ENCODE measurements at places on chromosomes 13 and 19. TPM values are rescaled to one million over a fixed set of nuclear protein-coding genes. Genes with fewer than 3 reads are reported as not detected.

ZNF578 gene
- total RNA-seq = 4.4 TPM

DNA sequence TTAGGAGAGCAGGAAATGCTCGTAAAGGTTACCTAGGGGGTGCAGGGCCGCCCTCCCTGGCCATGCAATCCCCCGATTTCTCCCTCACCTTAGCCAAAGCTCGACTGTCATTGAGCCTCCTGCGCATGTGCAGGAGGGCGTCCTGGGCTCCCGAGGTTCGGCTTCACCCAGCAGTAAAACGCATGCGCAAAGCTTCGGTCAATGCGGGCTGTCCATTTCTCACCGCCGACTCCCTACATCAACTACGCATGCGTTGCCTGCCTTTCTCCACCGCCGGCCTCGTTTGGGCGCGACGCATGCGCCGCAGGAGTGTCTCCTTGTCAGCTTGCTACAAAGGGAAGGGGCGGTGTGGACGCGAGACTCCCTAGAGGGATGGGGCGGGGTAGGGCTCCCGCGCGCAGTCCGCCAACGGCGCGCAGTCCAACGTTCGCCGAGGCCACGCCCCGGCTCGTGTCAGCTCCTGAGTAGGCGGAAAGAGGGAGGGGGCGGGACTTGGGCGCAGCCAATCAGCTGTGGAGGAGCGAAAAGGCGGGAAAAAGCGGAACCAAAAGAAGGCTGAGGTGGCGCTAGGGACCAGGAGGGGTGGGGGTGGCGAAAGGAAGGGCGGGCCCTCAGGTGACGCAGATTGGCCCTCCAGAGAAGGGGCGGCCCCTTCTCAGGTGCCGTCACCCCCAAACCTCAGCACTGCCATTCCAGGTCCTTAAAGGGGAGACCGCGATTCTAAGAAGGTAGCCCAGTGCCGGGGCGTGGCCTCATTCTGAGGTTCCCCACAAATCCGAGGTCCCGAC lies at the start of the genes SYNGR4 and TMEM143:
Gene SYNGR4, plus strand, starts transcription at position 558 of the 788 bp plus-strand sequence. CDS start 1,476 bp downstream, outside the sequence.
Gene TMEM143, minus strand, starts transcription at position 131 of the 788 bp plus-strand sequence. Its CDS starts 20 bp downstream, at position 111.
- DNase-seq = peak; percentile 99
- no peaks in the 10 kb centered on the region for H3K36me3 ChIP-seq
- H3K4me3 ChIP-seq = peak within 1 kb of the TSS; percentile 46
- peak within 1 kb of the TSS; percentile 96 for H3K27ac ChIP-seq
- H3K27me3 ChIP-seq = no peaks in the 10 kb centered on the region

DNA sequence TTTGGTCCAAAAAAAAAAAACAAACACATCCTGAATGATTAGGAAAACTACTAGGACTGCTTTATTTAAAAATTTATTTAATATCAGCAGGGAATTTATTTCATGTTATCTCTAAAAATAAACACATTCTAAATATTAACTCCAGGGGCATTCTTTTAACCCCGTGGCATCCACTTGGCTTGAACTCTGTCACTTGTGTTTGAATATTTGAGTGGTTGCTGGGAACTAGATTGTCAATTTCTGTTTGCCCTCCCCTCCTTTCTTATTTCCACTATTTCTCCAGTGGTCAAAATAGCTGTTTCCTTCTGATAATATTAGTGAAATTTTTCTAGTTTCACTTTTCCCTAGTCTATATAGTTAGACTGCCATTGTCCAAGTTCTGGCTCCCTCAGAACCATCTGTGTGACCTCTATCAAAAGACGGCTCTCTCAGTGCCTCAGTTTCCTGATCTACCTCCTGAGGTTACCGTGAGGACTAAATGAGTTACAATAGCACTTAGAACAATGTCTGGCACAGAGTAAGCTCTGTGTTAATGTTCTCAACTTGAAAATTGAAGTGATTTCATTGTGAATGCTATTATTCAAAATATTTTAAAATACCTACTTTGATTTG lies 107.3 kb downstream of the FGF14 start:
- no peak overlapping the region for H3K4me3 ChIP-seq
- no peak overlapping the region for H3K27ac ChIP-seq
- no peaks in the 10 kb centered on the region for H3K4me1 ChIP-seq
- no peaks in the 10 kb centered on the region for H3K36me3 ChIP-seq

FUT6 gene
- not detected for total RNA-seq

DNA sequence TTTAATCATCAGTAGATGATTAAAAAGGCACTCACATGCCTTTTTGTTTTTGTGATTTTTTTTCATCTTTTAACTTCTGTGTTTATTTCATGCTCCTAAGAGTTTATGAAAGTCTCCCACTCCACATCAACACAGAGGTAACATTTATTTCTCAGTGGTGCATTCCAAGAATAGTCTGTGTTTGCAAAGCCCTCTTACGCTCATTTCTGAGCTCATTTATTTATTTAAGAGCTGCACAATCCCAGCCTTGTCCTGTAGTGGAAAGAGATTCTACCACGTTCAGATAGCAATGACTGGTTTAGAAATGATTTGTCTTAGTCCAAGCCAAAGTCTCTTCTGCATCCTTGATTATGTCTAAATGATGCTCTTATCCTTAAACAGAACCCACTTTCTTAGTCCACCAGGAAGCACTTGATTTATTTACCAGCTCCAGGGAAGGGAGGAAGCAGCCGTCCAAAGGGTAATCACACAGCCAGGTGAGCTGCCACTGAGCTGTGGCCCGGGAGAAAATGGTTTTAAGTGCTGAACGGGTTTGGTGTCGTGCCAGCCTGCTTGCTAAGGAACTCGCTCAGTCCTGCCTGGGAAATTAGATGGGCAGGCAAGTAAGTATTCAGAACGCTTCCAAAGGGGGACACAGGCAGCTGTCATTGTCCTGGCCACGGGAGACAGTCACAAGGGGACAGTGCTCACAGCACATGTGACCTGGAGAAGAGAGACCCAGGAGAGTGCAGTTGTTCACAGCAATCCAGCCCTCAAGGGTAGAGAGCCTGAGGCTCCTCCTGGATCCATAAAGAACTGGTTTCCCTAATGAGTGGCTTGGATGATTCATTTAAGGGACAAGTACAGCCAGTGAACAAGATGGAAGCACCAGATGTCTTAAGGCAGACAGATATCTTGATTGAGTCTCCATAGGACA lies 131.8 kb upstream of the WASF3 start:
- DNase-seq = peak; percentile 93
- no peaks in the 10 kb centered on the region for H3K27me3 ChIP-seq
- no peak overlapping the region for H3K4me3 ChIP-seq

- H3K36me3 ChIP-seq = no peaks in the 10 kb centered on the region
- H3K4me1 ChIP-seq = no peaks in the 10 kb centered on the region
- no peaks in the 10 kb centered on the region for H3K27me3 ChIP-seq
- no peak overlapping the region for H3K4me3 ChIP-seq
- no peak overlapping the region for H3K27ac ChIP-seq
- DNase-seq = no peak
Observed at GRCh38 chr19:33492090-33492489, 29.5 kb downstream of the PEPD start.

DNA sequence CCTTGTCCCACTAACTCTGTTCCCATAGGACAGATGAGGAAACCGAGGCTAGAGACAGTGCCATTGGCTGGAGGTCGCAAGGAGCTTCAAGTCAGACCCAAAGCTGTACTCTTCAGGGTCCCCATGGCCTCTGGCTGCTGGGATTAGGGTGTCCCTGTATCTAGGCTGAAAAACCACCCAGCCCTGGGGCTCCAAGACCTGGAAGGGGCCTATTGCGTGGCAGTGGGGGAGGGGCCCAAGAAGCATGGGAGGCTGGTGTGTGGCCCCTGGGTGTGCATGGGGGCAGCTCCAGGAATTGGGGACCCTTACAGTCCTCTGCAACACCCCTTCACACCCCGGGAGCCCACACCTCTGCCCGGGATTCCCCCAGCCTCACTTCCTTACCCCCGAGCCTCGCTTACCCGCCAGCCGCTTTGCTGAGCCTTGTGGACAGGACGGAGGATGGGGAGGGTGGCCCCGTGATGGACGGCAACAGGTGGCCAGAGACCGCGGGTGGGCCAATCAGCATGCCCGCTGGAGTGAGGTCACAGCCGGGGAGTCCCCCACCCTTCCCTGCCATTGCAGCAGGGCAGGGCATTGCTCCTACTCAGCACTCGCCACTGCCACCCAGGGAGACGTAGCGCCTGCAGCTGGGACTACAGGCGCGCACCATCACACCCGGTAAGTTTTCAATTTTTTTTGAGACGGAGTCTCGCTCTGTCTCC lies at the start of gene JSRP1:
Gene JSRP1, minus strand, starts transcription at position 436 of the 704 bp plus-strand sequence. CDS start 1,103 bp downstream, outside the sequence.
- H3K27me3 ChIP-seq = peaks cover 12% of the 10 kb centered on the region
- H3K36me3 ChIP-seq = no peaks in the 10 kb centered on the region
- H3K27ac ChIP-seq = no peak within 1 kb of the TSS
- H3K4me3 ChIP-seq = no peak within 1 kb of the TSS
- no peak for DNase-seq

GRCh38 chr19:49691243-49692146 lies 579 bp downstream of the CPT1C start:
- H3K27me3 ChIP-seq = no peaks in the 10 kb centered on the region
- no peaks in the 10 kb centered on the region for H3K36me3 ChIP-seq
- H3K4me3 ChIP-seq = no peak overlapping the region
- H3K4me1 ChIP-seq = peaks cover 17% of the 10 kb centered on the region
- DNase-seq = peak; percentile 35
- H3K27ac ChIP-seq = no peak overlapping the region

GRCh38 chr13:30835442-30835841 lies 70.6 kb upstream of the MEDAG start:
- no peak overlapping the region for H3K27ac ChIP-seq
- H3K4me1 ChIP-seq = peaks cover 31% of the 10 kb centered on the region
- no peak overlapping the region for H3K4me3 ChIP-seq
- no peak for DNase-seq
- no peaks in the 10 kb centered on the region for H3K27me3 ChIP-seq

DNA sequence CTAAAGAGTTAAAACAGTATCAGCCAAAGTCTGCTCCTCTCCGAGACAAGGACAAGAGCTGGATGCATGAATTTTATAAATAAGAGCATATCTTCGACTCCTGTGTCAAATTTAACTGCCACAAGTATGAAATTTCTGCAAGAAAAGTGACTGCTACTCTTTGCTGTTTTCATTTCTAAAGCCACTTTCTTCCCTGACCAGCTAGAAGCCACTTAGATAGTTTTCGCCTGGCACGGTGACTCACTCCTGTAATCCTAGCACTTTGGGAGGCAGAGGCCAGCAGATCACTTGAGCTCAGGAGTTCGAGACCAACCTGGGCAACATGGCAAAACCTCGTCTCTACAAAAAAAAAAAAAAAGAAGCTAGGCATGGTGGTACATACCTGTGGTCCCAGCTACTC lies 61.3 kb downstream of the ENOX1 start:
- H3K4me3 ChIP-seq = no peak overlapping the region
- H3K27ac ChIP-seq = no peak overlapping the region
- no peaks in the 10 kb centered on the region for H3K36me3 ChIP-seq
- no peaks in the 10 kb centered on the region for H3K27me3 ChIP-seq
- no peaks in the 10 kb centered on the region for H3K4me1 ChIP-seq

STOML3 gene
- total RNA-seq = not detected

DNA sequence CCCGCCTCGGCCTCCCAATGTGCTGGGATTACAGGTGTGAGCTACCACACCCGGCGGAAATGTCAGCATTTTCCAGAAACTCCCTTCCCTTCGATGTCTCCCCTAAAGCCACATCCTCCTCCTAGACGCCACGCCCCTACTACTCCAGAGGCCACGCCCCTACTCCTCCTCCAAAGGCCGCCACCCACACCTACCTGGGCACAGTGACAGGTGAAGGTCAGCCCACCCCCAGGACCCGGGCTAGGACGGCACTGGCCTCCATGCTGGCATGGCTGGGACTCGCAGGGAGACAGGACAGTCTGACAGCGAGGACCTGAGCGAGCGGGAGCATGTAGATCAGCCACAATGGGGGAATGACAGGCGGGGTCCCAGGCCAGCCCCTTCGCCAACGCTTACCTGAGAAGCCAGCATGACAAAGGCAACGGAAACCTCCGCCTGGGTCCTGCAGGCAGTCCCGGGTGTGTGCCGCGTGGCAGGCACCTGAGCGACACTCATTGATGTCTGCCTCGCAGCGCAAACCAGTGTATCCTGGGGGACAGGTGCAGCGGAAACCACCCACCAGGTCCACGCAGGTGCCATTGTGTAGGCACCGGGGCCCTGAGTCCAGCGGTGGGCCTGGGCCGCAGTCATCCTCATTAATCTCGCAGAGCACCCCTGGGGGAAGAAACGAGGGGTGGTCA lies 22.0 kb downstream of the NOTCH3 start:
- H3K27ac ChIP-seq = no peak overlapping the region
- no peaks in the 10 kb centered on the region for H3K36me3 ChIP-seq

- no peaks in the 10 kb centered on the region for H3K27me3 ChIP-seq
- H3K36me3 ChIP-seq = no peaks in the 10 kb centered on the region
- no peaks in the 10 kb centered on the region for H3K4me1 ChIP-seq
Observed at GRCh38 chr19:3813473-3814392, 27.6 kb upstream of the MATK start.

- DNase-seq = no peak
- H3K4me1 ChIP-seq = no peaks in the 10 kb centered on the region
- no peaks in the 10 kb centered on the region for H3K27me3 ChIP-seq
- H3K27ac ChIP-seq = no peak overlapping the region
Observed at GRCh38 chr13:37129866-37130265, 24.4 kb upstream of the CSNK1A1L start.

- DNase-seq = no peak
- peaks cover 16% of the 10 kb centered on the region for H3K4me1 ChIP-seq
- no peak overlapping the region for H3K4me3 ChIP-seq
- H3K36me3 ChIP-seq = no peaks in the 10 kb centered on the region
- H3K27me3 ChIP-seq = no peaks in the 10 kb centered on the region
- no peak overlapping the region for H3K27ac ChIP-seq
Observed at GRCh38 chr19:33821871-33822270, 25.2 kb downstream of the KCTD15 start.

DNA sequence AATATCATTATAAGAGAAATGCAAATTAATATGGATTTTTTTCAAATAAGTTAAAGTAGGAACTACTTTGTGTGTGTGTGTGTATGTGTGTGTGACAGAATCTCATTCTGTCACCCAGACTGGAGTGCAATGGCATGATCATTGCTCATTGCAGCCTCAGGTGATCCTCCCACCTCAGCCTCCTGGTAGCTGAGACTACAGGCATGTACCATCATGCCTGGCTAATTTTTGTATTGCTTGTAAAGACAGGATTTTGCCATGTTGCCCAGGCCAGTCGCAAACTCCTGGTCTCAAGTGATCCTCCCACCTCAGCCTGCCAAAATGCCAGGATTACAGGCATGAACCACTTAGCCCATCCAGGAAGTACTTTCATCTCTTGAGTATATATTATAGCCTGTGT lies 3.2 kb upstream of the ERVV-2 start:
- no peaks in the 10 kb centered on the region for H3K27me3 ChIP-seq
- DNase-seq = no peak
- H3K4me3 ChIP-seq = no peak overlapping the region
- no peaks in the 10 kb centered on the region for H3K36me3 ChIP-seq

DNA sequence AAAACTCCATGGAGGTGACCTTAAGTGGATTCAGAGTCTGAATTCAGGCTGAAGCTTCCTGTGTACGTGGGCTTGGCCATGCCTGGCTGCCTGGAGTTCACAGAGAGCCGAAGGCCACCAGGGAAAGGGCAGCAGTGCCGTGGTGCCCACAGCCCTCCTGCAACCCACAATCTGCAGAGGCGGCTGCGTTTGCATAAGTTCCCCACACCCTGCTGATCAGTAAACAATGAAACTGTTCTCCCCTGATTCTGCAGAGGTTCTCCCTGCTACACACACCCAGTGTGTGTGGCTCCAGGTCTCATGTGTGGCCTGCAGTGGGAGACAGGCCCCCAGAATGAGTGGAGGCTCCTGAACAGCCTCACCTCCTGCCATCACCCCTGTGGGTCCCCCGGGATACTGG lies 126.9 kb upstream of the SLC7A1 start:
- no peaks in the 10 kb centered on the region for H3K4me1 ChIP-seq
- H3K36me3 ChIP-seq = no peaks in the 10 kb centered on the region
- no peaks in the 10 kb centered on the region for H3K27me3 ChIP-seq

LILRA1 gene
- not detected for total RNA-seq

PPM1N gene
- total RNA-seq = 1.1 TPM

GRCh38 chr13:52104624-52105023 lies 24.2 kb downstream of the NEK5 start:
- DNase-seq = no peak
- H3K36me3 ChIP-seq = no peaks in the 10 kb centered on the region
- no peaks in the 10 kb centered on the region for H3K4me1 ChIP-seq
- no peaks in the 10 kb centered on the region for H3K27me3 ChIP-seq
- H3K27ac ChIP-seq = no peak overlapping the region
